ENCODE measurements at places on chromosomes 6 and 20.

GRCh38 chr6:6663421-6664135, 75.1 kb downstream of the LY86 start:
- no peak for DNase-seq

DNA sequence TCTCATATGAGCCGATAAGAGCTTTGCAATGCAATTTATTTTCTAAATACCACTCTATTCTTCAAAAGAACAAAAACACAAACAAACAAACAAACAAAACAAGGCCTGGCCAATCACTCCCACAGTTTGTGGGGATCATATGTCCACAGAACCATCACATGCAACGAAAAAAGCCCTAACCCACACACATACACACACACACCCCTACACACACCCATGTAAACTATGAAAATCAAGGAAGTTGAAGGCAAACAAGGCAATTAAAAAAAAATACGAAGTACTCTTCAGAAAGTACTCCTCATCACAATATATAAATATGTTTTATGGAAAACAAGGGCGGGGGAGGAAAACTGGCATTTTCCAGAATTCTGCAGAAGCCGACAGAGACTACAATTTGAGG, 66.2 kb upstream of the PTGIS start:
- DNase-seq = no peak

DNA sequence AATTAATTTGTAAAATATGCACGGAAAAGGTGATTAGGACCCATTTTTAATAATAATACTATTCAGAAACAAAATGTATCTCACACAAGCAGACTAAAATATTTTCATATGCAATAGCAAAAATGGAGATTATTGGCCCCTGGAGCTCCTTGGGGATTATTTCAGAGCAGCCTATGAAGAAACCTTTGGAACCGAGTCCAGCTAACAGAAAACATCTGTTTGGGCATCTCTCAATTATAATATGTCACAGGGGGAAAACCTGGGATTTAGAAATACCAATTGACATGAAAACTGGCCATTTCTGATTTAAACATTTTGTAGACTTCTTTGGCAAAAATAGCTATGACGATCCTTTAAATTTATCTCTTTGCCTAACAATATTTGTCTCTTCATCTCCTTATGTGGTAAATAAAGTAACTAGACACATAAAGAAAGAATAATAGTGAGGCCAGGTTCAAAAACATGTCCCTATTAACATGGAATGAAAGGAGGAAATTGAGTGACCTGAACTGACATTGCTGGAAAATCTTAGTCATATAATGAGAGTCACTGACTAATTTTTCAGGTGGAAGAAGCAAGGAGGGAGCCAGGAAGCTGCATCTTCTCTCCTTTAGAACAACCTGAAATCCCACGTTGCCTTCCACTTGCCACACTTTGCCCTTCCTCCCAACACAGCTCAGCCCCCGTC, 199.0 kb downstream of the SOD2 start:
- no peak for DNase-seq

DNA sequence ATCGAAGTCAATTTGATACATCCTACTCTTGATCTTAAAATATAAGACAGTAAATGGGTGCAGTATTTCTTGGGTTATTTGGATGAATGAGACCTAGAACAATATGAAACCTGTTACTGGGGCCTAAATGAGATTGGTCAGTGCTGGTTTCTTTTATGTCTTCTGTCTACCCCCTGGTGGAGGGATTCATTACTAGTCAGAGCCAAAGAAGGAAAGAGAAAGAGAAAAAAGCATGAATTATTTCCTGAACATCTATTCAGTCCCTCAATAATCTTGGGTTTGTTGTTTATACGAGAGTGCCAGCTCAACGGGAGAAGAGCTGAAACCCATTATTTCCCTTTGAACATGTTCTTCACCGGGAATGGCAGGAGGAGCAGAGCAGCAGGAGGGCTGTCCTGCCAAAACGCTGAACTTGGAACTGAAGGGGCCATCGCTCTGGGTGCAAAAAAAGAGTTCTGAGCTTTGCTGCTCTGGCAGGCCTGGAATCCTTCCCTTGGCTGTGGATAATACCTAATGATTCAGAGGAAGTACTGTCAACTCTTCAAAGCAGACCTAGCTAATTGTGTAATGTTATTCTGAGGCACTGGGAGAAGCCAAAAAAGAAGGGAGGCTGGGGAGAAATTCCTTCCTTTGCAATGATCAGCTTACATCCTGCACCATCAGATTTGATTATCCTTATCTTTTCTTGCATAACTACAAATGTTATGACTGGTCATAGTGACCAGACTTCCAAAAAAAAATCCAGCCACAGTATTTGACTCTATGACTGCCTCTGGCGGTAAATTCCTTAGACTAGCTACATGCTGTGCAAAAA, 72.0 kb downstream of the BLOC1S5 start:
- DNase-seq = no peak

DNA sequence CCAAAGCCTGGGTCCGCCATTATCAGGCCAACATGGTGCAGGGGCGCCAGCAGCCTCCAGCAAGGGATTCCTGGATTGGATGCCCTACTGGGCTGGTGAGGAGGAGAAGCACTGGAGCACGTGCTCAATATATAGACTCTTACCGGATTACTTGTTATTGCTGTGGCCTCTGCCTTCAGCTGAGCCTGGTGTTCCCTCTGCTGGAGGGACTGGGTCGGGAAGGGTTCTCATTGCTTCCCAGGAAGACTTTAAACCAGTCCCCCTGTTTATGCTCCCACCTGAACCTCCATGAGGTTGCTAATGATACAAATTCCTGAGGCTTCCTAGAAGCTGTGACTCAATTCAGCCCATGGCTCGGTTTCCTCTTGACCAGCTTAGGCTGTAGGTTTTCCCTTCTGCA, 186.7 kb upstream of the ARID1B start:
- no peak for DNase-seq

GRCh38 chr6:26367114-26367513, 2.1 kb downstream of the BTN3A2 start:
- no peak for DNase-seq

GRCh38 chr6:41454189-41454789, 91.9 kb upstream of the FOXP4 start:
- no peak for DNase-seq
